ENCODE measurements at places on chromosomes 6 and 20.

GRCh38 chr6:108578595-108579327 is 18.0 kb downstream of the FOXO3 start:
- no peak for DNase-seq

DNA sequence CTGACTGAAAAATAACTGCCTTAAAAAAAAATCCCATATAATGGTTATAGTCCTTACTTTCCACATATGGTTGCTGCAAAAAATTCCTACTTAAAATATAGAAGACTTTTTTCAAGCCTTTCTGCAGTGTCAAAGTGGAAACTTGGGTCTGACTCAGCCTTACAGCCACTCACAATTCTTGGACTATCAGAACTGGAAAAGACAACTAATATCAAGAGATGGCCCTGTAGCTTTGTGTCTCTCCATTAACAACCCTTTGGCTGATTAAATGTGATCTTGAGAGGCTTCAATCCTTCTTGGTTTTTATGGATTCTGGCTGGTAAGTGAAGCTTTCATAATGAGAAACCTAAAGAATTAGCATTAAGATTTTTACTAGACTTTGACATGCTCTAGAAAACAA is 307.8 kb downstream of the RNGTT start:
- DNase-seq: no peak

- no peak for DNase-seq
Measured at GRCh38 chr6:161091972-161092701, 100.6 kb downstream of the MAP3K4 start.

DNA sequence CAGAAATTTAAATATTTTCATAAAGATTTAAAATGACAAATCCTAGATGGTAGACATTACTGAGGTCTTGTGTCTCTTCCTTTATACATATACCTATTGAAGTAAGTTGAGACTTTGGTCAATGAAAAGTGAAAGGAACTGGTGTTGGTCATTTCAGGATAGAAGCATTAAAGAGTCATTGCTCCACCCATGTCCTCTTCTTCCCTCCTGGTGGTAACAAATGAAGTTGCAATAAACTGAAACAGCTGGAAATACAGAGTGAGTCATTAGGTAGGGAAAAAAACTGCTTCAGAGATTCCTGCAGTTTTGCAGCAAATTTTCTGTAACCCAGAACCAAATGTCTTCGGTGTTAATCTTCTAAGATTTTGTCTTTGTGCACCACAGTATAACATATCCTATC is 448.0 kb downstream of the EYS start:
- DNase-seq: no peak

- no peak for DNase-seq
Measured at GRCh38 chr20:12659942-12660341, 348.8 kb upstream of the SPTLC3 start.

Data from NCI-H146 (cell line).